ENCODE measurements at places on chromosomes 2 and 18.

- no peak overlapping the region for H3K27ac ChIP-seq
- no peaks in the 10 kb centered on the region for H3K4me1 ChIP-seq
- H3K36me3 ChIP-seq = no peaks in the 10 kb centered on the region
- DNase-seq = no peak
Measured at GRCh38 chr2:107775211-107775610, 51.5 kb upstream of the RGPD4 start.

DNA sequence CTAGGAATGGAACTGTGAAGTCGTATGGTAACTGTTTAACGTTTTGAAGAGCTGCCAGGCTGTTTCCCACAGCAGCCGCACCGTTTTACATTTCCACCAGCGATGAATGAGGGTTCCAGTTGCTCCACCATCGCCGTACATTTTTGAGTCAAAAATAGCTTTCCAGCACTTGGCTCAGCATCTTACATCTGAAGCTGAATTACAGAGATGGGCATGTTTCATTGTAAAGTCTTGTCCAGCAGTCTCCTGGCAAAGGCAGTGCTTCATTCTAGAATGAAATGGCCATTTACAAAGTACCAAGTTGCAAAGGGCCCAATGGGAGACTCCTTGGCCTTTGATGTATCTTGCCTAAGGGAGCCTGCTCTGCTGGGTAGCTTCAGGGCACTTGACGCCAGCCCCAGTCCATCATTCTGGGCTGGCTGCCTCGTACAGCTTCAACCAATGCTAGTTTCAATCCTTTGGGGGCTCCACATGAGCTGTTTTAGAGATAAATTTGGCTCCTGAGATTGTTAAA lies 45.1 kb downstream of the ATIC start:
- H3K4me1 ChIP-seq = no peaks in the 10 kb centered on the region
- peaks cover 15% of the 10 kb centered on the region for H3K36me3 ChIP-seq
- H3K4me3 ChIP-seq = no peak overlapping the region

DNA sequence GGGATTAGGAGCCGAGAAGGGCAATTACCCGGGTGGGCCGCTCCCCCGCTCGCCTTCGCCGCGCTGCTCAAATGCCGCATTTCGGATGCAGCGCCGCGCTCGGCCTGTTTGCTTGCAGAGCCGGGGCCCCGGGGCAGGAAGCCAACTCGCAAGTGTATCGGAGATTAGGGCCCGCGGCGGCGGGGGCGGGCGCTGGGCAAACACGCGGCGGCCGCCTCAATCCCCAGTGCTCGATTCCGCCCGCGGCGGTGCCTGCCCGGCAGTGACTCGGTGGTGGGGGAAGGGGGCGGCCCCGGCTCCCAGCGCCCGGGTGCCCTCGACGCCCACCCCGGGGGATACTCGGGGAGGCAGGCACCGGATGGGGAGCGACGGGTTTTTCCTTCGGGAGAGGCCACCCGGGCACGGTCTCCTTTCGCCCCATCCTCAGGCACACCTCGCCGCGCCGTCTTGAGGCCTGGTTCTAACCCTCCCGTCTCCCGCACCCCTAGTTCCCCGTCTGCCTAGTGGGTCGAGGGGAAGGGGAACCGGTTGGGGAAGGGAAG lies 26.6 kb upstream of the NOTO start:
- peak; percentile 72 for DNase-seq
- H3K4me3 ChIP-seq = peak overlapping the region; percentile 77
- H3K36me3 ChIP-seq = no peaks in the 10 kb centered on the region
- peaks cover 15% of the 10 kb centered on the region for H3K4me1 ChIP-seq

DNA sequence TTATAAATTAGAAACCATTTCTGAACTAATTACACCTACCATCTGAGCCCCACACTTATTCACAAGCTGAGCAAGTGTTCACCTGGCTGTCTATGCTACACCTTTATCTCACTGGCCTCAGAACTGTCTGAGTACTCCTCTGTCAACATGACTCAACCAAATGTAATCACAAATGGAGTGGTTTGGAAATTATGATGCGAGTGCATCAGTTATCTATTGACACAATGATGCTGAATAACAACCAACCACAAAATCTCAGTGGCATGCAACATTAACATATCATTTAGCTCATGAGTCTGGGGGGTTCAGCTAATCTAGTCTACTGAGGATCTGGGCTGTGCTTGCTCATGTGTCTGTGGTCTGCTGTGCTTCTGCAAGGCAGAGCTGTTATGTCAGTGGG lies 184.2 kb upstream of the NXPH2 start:
- no peaks in the 10 kb centered on the region for H3K27me3 ChIP-seq
- H3K27ac ChIP-seq = no peak overlapping the region
- H3K4me1 ChIP-seq = no peaks in the 10 kb centered on the region
- H3K4me3 ChIP-seq = no peak overlapping the region

GRCh38 chr2:120766470-120767351 lies 31.0 kb downstream of the GLI2 start:
- no peaks in the 10 kb centered on the region for H3K36me3 ChIP-seq
- no peak overlapping the region for H3K27ac ChIP-seq
- H3K27me3 ChIP-seq = no peaks in the 10 kb centered on the region
- DNase-seq = no peak
- H3K4me3 ChIP-seq = no peak overlapping the region

Measured in activated CD4-positive, alpha-beta T cell treated with anti-CD3 and anti-CD28 coated beads, Interleukin-2, amount 10 ng/mL, durations not matched to agents 7 days and 5 days (primary cell).